ENCODE measurements at places on chromosomes 1 and 21. TPM values are rescaled to one million over a fixed set of nuclear protein-coding genes. Genes with fewer than 3 reads are reported as not detected.

MRPL20 gene
- 174 TPM for total RNA-seq

CCDC27 gene
- total RNA-seq: not detected

GPR3 gene
- 1.6 TPM for total RNA-seq

WDR64 gene
- total RNA-seq: not detected

SELP gene
- total RNA-seq: not detected

PTGS2 gene
- total RNA-seq: 0.38 TPM

TEX38 gene
- total RNA-seq: not detected

RGS7 gene
- not detected for total RNA-seq

SMPDL3B gene
- 2.3 TPM for total RNA-seq

CFH gene
- 95.7 TPM for total RNA-seq

LCE1D gene
- total RNA-seq: not detected

NUDT4B gene
- total RNA-seq: 15.6 TPM

LRIF1 gene
- total RNA-seq: 4.6 TPM

RAB42 gene
- 4.6 TPM for total RNA-seq

VAMP3 gene
- total RNA-seq: 86.4 TPM

NEXN gene
- total RNA-seq: 3.1 TPM

PLA2G2C gene
- total RNA-seq: not detected

CHI3L1 gene
- total RNA-seq: 14.7 TPM

SLC44A3 gene
- total RNA-seq: 2.6 TPM

GOLT1A gene
- total RNA-seq: not detected

BMP8A gene
- not detected for total RNA-seq

MLLT11 gene
- 10.9 TPM for total RNA-seq

EPHA10 gene
- not detected for total RNA-seq

SYT6 gene
- 0.13 TPM for total RNA-seq

ST6GALNAC3 gene
- total RNA-seq: 0.49 TPM

KLHL21 gene
- 53.9 TPM for total RNA-seq

HES3 gene
- not detected for total RNA-seq

CLIC4 gene
- total RNA-seq: 157 TPM

DMRTB1 gene
- total RNA-seq: not detected

EPS8L3 gene
- not detected for total RNA-seq

TRIM46 gene
- 6.0 TPM for total RNA-seq

CHI3L2 gene
- not detected for total RNA-seq

PLPP3 gene
- 9.6 TPM for total RNA-seq

NES gene
- 13.4 TPM for total RNA-seq

PLA2G2A gene
- not detected for total RNA-seq

OR2T35 gene
- total RNA-seq: not detected

TMEM54 gene
- 109 TPM for total RNA-seq

OR2L8 gene
- total RNA-seq: not detected

NEK2 gene
- 1.3 TPM for total RNA-seq

DMRTA2 gene
- not detected for total RNA-seq

EPHX1 gene
- 16.0 TPM for total RNA-seq

S100A7A gene
- total RNA-seq: not detected

THEM5 gene
- total RNA-seq: not detected

LCE2D gene
- not detected for total RNA-seq

LEMD1 gene
- total RNA-seq: not detected

EXTL1 gene
- 2.3 TPM for total RNA-seq

Measured in mesangial cell (primary cell).